ENCODE measurements at places on chromosomes 2 and 18. TPM values are rescaled to one million over a fixed set of nuclear protein-coding genes. Genes with fewer than 3 reads are reported as not detected.
A peak's percentile ranks its signal among the peaks of the same experiment; 100 is the strongest.

DNA sequence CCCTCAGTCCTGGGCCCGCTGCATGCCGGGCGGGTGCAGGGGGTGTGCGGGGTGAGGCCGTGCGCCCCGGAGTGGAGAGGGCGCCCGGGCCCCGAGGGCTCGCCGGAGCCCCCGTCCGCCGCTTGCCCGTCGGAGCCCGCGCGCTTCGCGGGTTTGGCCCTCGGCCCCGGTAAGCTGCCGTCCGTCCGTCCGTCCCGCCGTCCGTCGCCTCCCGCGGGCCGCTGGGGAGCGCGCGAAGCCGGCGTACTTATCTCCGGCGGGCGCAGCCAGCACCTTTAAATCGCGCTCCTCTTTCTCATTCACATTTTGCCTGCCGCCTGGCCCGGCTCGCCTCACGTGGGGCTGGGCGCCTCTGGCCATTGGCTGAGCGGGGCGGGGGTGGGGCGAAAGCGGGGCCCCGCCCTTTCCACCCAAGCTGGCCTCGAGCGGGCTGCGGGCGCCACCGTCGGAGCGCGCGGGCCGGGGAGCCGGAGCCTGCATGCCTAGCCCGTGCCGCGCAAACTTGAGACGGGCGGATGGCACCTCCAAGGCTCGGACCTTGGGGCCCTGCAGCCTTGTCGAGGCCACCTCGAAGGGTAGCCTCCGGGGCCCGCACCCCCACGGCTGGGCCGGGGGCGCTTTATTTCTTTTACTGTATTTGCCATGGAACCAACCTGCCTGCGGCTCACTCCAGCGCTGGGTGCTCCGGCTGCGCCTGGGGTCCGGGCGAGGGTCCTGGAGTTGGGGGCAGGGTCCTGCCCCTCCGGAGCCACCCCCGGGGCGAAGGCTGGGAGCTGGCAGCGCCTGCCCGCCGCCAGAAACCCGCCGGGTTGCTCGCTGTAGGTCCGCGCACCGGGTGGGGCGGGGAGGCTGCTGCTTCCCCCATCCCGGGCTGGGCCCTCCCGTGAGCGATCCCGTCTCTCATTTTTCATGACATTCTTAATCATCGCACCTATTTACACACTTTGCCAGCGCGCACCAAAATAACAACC, at the start of gene GBX2:
Gene GBX2 (minus strand): TSS at position 277 of the 971 bp plus-strand sequence. CDS start 415 bp downstream, outside the sequence.
- peak; percentile 70 for DNase-seq

- DNase-seq = no peak
Measured at GRCh38 chr2:43101751-43102150, 124.7 kb downstream of the ZFP36L2 start.

GRCh38 chr18:48356151-48356745, 52.9 kb downstream of the ZBTB7C start:
- DNase-seq = no peak

- DNase-seq = no peak
Measured at GRCh38 chr2:206176121-206176520, 16.4 kb downstream of the EEF1B2 start.

ARL5A gene
- total RNA-seq = 48.0 TPM

DNA sequence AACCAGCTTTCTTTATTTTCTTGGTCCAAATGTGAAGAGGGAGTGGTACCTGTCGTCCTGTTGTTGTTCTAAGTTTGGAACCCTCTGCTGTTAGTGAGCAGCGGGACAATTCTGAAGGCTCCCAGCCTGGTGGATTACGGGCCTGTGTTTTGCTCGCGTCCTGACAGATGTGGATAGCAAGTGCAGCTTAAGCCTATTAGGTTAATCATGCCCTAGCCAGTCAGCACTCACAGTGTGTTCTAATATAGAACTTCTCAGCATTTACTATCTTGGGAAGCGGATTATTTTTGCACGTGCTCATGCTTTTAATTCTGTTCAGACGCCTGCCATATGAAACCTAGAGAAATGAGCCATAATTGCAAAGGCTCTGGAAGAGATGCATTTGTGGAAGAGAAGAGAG, at the start of gene PCARE:
Gene PCARE (minus strand): TSS at position 113 of the 400 bp plus-strand sequence. CDS start 262 bp downstream, outside the sequence.
- DNase-seq = peak; percentile 63

DNA sequence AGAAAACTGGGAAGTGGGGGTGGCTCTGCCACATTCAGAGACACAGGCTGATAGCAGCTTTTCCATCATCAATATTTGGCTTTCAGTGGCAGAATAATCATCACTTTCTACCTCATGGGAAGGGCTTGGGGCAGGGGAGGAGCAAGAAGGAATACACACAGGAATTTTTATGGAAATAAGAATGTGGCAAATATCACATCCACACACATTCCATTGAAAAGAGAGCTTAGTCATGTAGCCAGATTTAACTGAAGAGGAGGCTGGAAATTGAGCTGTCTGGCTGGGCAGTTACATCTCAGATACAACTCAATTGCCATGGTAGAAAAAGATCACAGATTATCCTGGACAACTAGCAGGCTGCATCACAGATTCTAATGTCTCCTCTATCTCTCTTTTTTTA, 1474.0 kb upstream of the ACVR2A start:
- DNase-seq = no peak

TLX2 gene
- not detected for total RNA-seq
